Activated T-helper 1 cell treated with anti-CD3 and anti-CD28 coated beads, Interleukin-12 subunit alpha, Interleukin-12 subunit beta, Interleukin-2, Interleukin-4 antibody, amounts not matched to agents 30 ng/mL and 10 ng/mL and 1 ng/mL, durations not matched to agents 14 hours and 24 hours and 36 hours (primary cell): ENCODE measurements at places on chromosomes 6 and 20. TPM values are rescaled to one million over a fixed set of nuclear protein-coding genes. Genes with fewer than 3 reads are reported as not detected.

Gene PSMB8
- 353 and 358 TPM in 2 replicates for total RNA-seq

Gene BFSP1
- total RNA-seq, result 0.76 and 0.80 TPM in 2 replicates

Gene DEFB132
- total RNA-seq, result not detected in 2 replicates

DNA sequence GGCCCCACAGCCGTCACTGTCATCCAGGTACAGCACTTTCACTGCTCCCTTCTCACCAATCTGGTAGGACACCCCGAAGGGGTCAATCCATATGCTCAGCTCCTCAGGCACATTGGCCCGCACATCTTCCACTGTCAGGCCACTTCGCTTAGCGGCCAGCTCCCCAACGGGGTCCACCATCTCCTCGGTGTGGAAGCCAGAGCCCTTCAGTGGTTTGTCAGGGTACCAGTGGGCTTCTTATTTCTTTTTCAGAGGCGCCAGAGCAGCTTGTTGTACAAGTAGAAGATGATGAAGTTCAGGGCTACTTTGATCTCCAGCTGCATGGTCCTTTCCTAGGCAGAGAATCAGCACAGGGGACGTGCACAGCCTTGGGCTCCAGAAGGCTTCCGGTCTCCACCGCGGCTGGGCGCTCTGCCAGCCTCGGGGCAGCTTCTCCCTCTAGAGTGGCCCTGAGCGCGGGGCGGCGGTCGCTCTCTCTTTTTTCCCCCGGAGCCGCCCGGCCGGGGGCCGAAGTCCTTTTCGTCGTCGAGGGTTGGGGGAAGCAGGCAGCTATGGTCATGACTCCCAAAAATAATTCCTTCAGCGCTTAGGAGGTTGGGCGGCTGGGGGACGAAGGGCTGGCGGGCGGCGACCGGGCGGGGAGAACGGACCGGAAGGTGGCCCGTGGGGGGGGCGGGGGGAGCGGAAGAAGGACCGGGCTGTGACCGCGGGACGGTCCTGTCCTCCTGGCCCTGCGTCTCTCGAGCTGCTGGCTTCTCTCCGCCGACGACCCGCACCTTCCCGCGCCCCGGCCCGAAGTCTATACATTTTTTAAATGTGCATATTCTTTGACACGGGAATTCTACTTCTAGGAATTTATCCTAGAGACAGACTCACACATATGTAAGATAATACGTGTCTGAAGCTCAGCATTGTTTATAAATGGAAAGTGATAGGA is 6.5 kb upstream of the ZSCAN9 start:
- DNase-seq, result no peak

DNA sequence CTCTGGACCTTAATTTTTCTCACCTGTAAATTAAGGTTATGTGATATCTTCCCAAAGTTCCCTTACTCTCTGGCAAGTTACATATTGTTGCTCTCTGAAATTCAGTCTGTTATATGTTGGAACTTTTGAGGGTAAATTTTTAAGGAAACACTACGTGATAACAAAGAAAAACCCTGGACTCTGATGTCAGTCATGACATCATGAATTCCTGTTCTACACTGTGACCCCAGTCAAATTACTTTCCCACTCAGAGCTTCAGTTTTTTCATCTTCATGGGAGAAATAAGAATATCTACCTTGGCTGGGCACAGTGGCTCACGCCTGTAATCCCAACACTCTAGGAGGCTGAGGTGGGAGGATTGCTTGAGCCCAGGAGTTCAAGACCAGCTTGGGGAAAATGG is 164.6 kb upstream of the RALGAPA2 start:
- no peak for DNase-seq

DNA sequence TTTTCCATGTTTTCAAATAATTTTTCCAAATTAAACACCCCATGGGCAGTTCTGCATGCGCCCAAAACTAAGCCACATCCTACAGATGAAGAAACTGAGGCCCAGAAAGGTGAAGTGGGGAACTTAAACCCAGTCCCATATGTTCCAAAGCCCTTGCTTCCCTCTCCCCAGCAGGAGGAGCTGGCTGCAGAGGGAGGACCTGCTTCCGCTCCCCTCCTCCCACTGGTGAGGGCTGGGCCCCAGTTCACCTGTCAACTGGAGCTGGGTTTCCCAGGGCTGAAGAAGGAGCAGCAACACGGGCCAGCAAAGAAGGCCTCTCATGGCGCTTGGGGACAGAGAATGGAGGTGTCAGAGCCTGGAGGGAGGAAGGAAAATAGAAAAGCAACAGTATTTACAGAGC is 1.4 kb upstream of the RBPJL start:
- no peak for DNase-seq

DNA sequence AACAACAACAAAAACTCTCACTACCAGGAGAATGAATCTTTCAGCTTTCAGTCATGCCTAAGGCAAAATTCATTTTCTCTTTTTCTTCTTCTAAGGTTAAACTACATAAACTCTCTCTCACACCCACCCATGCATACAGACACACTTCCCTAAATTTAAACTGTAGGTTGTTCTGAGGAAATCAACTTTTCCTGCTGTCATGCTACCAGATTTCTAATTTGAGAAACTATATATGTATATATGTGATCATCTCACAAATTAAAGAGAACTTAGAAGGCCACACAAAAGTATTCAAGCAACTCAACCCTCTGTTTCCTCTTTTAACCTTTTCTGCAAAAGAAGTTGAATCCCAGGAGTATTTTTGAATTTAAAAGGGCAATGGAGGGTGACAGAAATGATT is 532.5 kb downstream of the KIF16B start:
- no peak for DNase-seq

DNA sequence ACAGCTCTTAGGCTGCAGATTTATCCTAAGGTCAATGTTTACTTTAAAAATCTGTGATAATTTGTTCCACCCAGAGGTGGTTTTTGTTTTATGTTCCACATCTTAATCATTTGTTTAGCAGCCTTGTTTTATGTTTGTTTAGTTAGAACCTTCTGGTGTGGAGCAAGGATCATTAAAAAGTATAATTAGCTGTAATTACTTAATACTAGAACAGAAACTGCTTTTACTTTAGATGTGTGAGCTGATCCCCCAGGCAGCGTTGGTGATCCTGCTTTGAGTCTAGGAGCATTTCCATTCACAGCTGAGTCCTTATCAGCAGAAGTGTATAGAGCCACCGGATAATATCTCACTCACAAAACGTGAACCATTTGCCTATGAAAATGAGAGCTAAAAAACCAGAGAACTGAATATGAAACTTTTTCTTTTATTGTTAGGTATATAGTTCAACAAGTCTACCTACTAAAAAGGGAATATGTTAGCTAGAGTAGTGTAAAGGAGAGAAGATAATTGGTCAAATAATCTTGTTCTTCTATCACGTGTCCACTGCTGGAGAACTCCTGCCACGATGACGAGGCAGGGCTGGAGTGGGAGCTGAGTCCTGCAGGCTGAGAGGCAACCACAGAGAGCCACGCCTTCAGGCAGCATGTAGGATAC is 78.5 kb downstream of the TRMT11 start:
- DNase-seq, result no peak
